ENCODE measurements at places on chromosomes 2 and 18. TPM values are rescaled to one million over a fixed set of nuclear protein-coding genes. Genes with fewer than 3 reads are reported as not detected.

Gene ATP8B1
- total RNA-seq, result 4.2 TPM

Gene LYPD1
- 24.1 TPM for total RNA-seq

Gene TUBA4B
- not detected for total RNA-seq

Gene CPO
- total RNA-seq, result not detected

Gene XDH
- total RNA-seq, result not detected

Gene CSRNP3
- total RNA-seq, result 184 TPM

Gene SCYGR4
- total RNA-seq, result not detected

Gene BOLL
- not detected for total RNA-seq

Gene MYO3B
- 0.25 TPM for total RNA-seq

Gene HEATR5B
- total RNA-seq, result 89.7 TPM

Gene EML6
- 3.4 TPM for total RNA-seq

Measured in temporal lobe (tissue), 4 donors.